ENCODE measurements at places on chromosomes 4 and X.

DNA sequence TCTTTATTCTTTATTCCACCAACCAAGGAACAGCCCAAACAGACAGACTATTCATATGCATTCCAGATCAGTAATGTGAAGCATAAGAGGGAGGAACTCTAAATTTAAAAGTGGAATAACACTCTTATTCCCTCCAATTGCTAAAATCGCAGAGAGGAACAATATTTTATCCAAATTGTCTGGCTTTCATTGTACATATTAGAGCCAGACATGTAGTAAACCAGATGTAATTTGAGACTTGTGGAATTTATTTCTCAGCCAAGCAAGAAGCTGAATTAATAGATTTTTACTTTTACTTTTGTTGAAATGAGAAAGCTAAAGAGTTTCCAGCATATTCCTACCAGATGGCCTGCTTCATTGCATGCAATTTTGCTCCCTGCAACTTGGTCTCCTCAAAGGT is 674.6 kb upstream of the SLIT2 start:
- no peak for DNase-seq

GRCh38 chr4:57159866-57160265 is 49.7 kb upstream of the IGFBP7 start:
- no peak for DNase-seq

DNA sequence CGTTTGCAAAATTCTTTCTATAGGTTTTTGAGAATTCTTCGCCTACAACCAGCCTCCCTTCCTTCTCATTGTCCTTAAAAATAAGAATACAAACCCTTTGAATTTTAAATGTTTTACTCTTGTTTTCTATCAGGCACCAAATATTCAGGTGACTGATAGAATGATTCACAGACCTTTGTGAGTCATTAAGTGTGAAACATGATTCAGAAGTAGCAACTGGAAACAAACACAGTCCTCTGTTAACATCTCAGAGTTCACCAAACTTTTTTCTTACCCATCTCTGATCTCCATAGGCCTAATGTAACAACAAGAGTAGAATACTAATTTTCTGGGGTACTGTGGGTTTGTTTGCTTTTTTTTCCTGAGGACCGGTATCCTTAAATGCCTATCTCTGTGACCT is 63.4 kb upstream of the MAB21L2 start:
- no peak for DNase-seq

- no peak for DNase-seq
These were observed 82.2 kb downstream of the SLC9A7 start for GRCh38 chrX:46676399-46677356.

GRCh38 chr4:158209825-158210807 is at the start of gene TMEM144:
TSS of gene TMEM144 (plus strand) at chr4:158210486. CDS start at chr4:158212668, 2,182 bp downstream.
- no peak for DNase-seq

DNA sequence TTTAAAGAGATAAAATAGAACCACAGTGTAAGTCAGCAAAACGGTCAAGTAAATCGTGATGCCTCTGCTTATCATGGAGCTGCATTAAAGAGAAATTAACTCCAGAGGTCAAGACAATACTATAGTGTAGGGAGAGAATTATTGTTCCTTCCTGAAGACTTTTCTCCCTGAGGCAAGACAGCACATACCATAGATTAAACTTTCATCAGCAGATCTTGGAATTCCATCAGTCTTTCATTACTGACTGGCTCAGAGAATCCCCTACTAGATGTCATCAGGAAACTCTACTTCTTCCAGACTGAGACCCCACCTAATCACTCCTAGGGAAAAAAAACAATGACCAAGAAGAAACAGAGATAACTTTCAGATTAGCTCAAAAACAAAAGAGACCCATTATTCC is 131.3 kb downstream of the NSUN7 start:
- DNase-seq: no peak

DNA sequence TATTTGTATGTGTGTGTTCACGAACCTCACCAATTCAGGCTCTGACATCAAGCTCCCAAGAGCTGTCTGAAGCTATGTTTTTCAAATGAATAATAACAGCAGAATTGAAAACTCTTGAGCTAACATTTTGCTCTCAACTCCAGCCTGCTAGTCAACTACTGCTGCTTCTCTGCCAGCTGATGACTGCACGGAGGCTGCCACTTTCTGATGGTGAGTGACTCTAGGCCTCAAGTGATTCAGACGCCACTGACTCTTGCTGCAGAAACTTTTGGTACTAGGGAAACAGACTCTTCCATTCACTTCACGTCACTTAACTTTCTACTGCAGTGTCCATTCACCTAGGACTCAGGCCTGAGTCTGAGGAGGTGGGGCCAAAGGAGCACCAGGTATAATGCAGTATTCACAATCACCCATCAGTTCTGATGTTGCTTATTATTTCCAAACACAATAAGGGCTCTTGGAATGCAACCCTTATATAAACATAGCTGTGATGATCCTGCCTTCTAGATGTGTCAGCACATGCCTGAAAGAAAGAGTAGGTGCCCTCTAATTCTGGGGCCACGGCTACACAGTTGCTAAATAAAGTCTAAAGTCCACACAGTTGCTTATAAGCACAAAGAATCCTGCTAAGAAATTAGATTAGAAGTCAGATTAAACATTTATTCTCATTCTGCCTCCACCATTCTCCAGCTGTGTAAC is 16.0 kb downstream of the PRDM8 start:
- no peak for DNase-seq

DNA sequence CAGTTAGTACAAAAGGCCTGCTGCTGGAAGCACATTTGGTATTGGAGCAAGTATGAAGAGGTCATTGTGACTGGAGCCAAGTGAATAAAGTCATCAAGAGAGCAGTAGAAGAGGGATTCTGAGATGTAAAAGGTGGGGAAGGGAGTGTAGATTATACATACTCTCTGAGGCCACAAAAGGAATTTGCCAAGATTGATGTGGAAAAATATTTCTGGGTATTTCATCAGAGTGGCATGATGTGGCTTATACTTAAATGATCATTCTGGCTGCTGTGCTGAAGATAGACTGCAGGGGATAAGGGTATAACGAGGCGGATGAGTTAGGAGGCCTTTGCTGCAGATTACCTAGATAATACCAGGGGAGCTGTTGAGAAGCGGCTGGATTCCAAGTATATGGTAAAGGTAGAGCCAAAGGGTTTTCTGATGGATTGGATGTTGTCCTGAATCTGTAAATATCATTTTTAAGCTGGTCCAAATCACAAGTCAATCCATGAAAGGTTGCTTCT is 231.8 kb upstream of the AGA start:
- no peak for DNase-seq

DNA sequence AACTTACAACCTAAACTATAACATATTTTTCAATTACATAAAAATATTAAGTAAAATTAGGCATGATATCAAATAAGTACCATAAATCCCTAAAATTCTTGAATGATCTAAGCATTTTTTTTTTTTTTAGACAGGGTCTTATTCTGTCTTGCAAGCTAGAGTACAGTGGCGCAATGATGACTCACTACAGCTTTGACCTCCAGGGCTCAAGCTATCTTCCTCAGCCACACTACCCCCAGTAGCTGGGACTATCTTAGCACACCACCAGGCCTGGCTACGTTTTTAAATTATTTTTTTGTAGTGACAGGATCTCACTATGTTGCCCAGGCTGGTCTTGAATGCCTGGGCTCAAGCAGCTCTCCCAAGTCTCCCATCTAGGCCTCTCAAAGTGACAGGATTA is 1042.3 kb downstream of the FSTL5 start:
- DNase-seq: no peak

DNA sequence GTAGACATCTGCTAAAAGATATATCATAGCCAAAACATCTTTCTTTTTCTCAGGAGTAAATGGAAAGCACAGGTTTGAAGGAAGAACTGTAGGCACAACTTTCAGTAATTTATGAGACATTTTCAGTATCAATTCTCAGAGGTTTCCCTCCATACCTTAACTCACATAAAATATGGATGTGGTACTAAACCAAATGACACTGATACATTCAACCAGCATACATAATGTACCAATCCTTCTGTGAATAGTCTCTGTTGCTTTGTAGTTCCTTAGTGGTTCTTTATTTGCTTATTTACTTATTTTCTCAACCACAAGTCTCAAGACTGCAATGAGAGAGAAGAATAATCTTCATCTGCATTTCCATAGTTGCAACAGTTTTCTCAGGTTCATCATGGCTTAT is 96.1 kb downstream of the ARHGAP24 start:
- DNase-seq: no peak

DNA sequence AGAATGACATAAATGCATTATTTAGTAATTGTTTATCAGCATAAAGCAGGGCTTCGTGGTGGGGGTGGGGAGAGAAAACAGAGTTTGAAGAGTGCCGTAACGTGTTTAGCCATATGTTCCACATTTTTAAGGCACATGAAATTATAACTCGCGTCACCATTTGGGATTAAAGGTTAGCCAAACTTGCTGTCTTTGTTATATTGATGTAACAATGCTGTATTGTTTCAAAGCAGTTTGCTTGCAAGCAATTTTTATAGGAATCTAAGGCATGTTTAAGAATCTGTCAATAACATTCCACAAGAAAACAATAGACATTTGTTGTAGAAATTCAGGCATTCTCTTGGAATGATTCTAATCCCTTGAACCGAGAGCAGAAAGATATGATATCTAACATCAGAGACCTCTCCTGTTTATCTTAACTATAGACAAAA is 78.3 kb downstream of the CLDN22 start:
- no peak for DNase-seq

DNA sequence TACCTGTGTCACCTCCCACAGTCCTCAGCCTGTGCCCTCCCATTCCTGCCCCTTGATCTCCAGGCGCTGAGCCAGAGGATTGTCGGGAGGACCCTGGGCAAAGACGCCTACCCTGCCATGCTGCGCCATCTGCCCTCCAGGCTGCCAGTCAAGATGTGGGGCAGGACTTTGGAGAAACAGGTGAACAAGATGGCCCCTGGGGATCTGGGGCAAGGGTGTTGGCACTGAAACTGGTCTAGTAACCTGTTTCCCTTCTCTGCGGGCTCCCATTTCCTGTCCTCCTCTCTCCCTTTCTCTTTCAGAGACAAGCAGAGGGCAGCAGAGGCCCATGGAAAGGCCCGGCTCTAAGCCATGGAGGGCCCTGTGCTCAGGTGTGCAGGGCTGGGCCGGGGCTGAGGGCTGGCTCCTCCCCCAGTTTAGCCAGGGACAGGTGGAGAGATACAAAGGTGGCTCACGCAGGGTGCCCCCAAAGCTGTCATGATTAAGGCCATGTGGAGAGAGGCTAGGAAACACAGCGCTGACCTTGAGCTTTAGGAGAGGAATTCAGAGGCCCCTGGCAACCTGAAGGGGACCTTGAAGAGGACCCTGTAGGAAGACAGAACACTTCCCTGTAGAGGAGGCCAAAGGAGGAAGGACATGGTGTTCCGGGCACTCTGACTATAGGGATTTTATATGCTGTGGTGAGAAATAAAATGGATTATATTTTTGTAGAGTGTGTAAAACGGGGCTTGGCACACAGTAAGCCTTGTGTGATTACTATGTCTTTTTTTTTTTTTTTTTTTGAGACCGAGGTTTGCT is at the start of gene GLOD5:
Gene GLOD5 (plus strand): TSS at position 74 of the 798 bp plus-strand sequence. CDS start 44 bp downstream, at position 118.
- no peak for DNase-seq

GRCh38 chrX:54352677-54353076 is 5.2 kb downstream of the WNK3 start:
- DNase-seq: no peak

DNA sequence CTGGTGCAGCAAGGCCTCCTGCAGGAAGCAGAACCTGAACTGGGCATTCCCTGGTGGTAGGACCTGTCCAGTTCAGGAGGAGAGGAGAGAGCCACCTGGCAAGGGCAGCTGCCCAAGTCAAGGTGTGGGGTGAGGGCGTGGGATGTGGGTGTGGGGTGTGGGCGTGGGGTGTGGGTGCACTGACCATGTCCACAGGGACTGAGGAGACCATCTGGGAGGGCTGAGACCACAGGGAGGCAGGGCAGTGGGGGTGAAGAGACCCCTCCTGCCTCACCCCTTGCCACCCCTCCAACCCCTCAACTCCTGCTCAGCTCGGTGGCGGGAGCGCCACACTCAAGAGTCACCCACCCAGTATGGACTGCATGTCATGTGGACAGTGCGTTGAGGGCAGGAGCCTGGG is 117.9 kb downstream of the CPZ start:
- no peak for DNase-seq

GRCh38 chrX:150517303-150517910 is 51.0 kb upstream of the MTM1 start:
- no peak for DNase-seq

DNA sequence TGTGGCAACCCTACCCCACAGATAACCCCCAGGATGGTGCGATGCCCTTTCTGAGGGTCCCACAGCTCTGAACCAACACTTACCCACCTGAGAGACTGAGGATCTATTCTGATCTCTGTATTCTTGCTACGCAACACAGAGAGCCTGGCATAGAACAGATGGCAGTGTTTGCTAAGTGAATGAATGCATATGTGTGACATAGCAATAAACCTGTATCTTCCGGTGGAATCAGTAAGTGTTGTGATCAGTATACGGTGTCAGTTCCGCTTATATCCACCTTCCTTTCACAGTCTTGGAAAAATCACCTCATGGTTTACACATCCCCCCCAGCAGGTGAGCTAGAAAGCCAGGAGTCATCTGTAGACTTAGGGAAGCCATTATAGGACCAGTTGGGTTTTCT is 5.9 kb upstream of the HSD17B10 start:
- DNase-seq: no peak

- DNase-seq: no peak
These were observed 227.1 kb downstream of the ADGRL3 start for GRCh38 chr4:61427099-61427817.

- no peak for DNase-seq
These were observed 3.1 kb upstream of the TDO2 start for GRCh38 chr4:155900381-155900780.

DNA sequence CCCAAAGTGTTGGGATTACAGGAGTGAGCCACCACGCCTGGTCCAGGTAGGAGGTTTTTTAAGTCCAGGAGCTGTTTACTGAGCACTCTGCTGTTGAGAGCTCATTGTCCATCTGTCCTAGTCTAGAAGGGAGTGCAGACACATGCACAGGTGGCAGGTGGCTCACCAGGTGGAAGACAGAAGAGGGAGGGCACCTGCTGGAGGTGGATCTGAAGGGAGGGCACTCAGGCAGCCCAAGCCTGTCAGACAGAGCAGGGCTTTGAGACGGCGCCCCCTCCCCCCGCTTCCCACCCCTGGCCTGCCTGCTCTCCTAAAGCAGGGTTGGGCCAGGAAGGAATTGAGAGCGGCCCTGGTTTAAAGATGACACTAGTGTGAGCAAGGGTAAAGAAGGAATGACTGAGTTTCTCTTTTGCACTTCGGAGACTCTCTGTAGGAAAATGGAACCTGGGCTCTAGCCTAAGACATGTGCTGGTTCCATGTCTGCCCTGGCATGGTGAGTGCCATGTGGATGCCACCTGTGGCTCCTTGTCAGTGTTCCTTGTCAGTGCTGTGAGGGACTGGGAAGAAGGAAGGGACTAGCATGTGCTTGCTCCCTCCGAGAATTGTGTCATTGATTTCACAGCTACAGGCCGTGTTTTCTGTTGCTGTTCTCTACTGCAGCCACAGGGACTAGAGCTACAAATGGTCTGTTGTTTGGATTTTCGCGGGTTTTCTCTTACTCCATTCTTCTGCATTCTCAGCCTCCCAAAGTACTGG is 108.6 kb downstream of the TNIP2 start:
- DNase-seq: no peak

DNA sequence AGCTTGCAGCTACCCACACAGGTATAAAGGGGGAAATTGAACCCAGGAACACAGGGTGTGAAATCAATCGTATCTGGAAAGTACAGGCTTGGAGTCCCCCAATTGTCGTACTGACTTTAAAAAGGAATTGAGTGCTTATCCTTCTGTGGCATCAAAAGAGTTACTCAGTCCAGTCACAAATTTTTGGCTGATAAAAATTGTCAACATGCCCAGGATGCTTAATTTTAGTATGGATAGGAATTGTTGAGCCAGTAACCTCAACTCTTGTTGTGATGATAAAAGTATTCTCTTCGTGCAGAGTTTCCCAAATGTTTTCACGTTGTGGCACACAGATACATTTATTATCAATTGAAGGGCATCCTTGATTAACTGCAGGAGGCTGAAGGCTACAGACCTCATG is 43.6 kb upstream of the FTHL17 start:
- no peak for DNase-seq

Measured in stimulated activated CD4-positive, alpha-beta T cell treated with anti-CD3 and anti-CD28 coated beads, Interleukin-1b, Interleukin-23, amount 100 ng/mL, for 24 hours (primary cell).